Stimulated activated CD8-positive, alpha-beta memory T cell treated with anti-CD3 and anti-CD28 coated beads, Interleukin-4, amount 100 ng/mL, for 4 hours (primary cell): ENCODE measurements at places on chromosomes 4 and X.

DNA sequence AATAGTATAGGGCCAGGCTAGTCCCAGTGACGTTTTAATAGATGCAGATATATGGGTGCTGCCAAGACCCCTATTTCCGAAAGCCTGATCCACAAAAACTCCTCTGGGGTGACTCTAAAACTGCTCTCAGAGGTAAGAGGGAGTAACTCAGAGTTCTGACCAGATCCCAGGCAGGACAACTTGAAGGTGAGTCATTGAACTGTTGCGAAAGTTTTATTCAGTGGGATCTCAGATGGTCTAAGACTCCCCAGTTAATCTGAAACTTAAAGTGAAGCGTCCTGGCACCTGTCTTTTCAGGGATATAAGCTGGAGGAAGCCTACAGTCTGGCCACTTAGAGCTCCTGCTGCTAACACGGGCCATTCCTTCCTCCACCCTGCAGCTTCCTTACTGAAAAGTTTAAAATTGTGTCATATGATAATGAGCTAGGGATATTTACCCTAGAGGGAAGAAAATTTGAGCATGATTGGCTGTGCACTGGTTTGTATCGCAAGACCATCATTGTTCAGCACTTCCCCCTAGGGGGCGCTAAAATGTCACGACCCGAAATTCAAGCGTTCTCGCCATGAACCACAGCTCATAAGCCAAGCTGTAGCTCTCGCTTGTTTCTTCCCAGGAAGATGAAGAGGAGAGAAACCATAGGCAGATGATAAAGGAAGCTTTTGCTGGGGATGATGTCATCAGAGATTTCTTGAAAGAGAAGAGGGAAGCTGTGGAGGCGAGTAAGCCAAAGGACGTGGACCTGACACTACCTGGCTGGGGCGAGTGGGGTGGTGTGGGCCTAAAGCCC, 19.5 kb downstream of the UTP14A start:
- DNase-seq, result no peak

DNA sequence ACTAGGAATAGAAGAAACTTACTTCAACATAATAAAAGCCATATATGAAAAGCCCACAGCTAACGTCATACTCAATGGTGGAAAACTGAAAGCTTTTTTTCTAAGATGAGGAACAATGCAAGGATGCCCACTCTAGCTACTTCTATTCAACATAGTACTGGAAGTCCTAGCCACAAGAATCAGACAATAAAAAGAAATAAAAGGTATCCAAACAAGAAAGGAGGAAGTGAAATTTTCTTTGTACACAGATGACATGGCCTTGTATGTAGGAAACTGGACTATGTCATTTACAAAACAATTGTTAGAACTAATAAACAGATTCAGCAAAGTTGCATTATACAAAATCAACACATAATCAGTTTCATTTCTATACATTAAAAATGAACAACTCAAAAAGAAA, 25.5 kb upstream of the NXT2 start:
- no peak for DNase-seq

DNA sequence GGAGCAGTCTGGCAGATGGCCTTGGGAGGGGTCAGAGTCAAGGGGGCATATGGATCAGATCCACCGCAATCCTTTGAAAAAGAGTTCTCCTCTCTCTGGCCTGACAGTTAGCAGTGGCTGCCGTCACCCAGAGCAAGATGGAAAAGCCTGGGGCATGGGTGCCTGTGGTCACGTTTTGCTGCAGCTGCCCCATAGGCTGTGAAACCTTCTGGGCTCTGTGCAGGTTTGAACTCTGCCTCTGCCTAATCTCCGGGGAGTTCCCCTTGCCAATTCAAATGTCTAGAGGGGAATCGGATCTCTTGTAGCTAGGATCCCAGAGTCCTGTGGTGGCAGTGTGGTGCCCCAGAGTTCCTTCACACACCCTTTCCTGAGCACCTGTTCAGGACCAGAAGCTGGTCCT, 23.4 kb upstream of the ANKRD17 start:
- DNase-seq, result no peak

GRCh38 chr4:1758306-1759121, 34.6 kb upstream of the FGFR3 start:
- no peak for DNase-seq

- no peak for DNase-seq
These were observed 3.9 kb downstream of the RNF128 start for GRCh38 chrX:106730401-106730800.

DNA sequence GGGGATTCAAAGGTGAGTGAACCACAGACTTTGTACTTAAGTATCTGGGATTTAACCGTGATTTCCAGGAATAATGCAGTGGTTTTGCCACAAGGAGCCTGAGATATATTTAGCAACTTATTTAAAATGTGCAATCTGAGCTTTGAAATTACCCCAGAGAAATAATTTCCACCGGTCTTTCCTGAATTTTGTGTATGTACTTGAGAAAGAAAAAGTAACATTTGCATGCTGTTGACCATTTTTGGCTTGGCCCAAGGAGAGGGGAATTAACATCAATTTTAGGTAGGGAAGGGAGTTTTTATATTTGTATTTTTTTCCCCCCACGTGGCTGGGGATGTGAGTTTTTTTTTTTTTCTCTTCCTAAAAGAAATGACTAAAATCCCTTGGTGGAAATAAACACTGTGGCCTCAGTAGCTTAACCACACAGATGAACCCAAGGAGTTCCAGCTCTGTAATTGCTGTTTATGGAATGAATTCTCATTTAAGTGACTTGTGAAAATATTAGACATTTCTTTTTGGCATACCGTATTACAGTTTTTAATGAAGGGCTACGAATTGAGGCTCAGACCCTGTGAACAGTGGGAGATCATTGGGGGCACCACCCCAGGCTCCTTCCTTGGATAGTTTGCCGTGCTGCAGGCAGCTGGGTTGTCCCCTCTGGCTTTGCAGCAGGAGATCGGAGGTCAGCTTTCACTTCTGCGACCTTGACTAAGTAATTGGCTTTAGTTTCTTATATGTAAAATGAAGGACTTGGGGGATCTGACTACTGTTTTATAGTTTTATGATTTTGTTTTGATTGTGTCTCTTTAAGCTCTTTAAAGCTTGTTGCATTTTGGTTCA, 116.1 kb downstream of the ARHGAP10 start:
- no peak for DNase-seq

- DNase-seq, result no peak
These were observed 23.3 kb downstream of the MRFAP1 start for GRCh38 chr4:6663596-6664393.

GRCh38 chr4:24274381-24274941, 309.9 kb downstream of the DHX15 start:
- no peak for DNase-seq

GRCh38 chr4:61251129-61251528, 51.0 kb downstream of the ADGRL3 start:
- no peak for DNase-seq

- no peak for DNase-seq
These were observed 27.6 kb downstream of the MCF2 start for GRCh38 chrX:139680356-139680755.

DNA sequence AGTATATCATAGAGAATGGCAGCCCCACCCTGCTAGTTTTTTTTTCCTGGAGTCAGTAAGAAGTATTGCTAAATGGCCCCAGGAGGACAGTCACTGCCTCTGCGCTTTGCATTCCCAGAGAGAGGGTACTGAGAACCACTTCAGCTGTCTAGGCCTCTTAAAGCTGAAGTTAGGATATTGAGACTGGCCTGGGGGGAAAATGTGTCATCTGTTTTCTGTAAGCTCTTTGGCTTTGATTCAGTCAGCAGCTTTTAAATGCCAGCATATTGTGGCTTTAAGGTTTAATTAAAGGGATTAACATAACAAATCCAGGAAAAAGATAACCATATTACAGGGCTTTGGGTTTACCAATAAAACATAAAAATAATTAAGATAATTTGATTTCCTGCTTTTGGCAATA, 852.0 kb downstream of the PCDH18 start:
- no peak for DNase-seq

DNA sequence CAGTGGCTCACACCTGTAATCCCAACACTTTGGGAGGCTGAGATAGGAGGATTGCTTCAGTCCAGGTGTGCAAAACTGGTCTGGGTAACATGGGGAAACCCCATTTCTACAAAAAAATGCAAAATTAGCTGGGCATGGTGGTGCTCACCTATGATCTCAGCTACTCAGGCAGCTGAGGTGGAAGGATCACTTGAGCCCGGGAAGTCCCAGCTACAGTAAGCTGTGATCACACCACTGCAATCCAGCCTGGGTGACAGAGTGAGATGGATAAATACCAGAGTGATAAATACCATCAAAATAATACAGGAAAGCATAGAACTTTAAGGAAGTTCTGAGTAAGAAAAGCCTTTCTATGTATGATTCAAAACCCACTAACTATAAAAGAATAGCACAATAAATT, 52.8 kb downstream of the LRBA start:
- no peak for DNase-seq

DNA sequence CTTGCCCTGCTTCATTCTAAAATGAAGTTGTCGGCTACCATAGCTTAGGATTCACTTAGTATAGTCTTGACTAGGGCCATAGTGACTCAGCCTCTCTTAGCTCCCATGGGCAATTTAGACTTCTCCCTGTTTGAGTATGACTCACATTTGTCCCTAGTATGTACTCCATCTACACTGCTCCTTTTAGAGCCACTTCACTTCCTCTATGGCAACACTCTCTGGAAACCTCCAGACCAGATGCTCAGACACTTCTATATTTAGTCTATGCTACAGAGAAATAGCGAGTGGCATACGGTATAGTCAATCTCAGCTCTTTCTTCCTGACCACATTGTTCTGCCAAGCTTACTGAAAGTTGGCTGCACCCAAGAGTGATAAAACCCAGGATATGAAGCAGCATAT, 11.2 kb downstream of the MEPE start:
- no peak for DNase-seq

- no peak for DNase-seq
These were observed 266.0 kb downstream of the PAPSS1 start for GRCh38 chr4:107453987-107454386.

GRCh38 chr4:187432310-187432709, 563.3 kb upstream of the ZFP42 start:
- no peak for DNase-seq

DNA sequence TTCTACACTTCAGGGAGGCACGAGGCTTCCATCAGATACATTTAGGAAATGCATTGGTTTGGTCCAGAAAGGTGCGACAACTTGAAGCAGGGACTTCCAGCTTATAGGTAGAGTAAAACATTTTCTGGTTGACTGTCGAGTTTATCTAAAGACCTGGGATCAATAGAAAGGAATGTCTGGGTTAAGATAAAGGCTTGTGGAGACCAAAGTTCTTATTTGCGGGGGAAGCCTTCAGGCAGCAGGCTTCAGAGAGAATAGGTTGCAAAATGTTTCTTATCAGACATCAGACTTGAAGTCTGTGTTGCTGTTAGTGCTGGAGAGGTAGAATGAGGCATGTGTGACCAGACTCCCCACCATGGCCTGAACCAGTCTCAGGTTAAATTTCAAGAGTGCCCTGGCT, 190.3 kb downstream of the TRIML1 start:
- DNase-seq, result no peak

- no peak for DNase-seq
These were observed 2522.1 kb downstream of the ARAP2 start for GRCh38 chr4:33722254-33722653.
